Psoas muscle (tissue), 8 donors: ENCODE measurements at places on chromosomes 2 and 18. TPM values are rescaled to one million over a fixed set of nuclear protein-coding genes. Genes with fewer than 3 reads are reported as not detected.
A peak's percentile ranks its signal among the peaks of the same experiment; 100 is the strongest.

SOX11 gene
- 0.02 TPM for total RNA-seq

DNA sequence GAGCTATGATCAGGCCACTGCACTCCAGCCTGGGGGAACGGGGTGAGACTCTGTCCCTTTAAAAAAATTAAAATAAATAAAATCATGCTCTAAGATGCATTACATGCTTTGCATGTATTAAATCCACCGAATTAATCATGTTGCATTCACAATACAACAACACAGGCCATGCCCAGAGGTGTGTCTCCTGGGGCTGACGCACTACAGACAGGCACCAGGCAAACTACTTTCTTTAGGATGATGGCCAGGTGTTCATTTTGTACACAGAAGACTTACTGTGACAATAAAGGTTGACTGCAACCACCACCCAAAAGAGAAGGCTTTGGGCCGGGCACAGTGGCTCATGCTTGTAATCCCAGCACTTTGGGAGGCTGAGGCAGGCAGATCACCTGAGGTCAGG lies 226.8 kb upstream of the PXDN start:
- no peak for DNase-seq

DNA sequence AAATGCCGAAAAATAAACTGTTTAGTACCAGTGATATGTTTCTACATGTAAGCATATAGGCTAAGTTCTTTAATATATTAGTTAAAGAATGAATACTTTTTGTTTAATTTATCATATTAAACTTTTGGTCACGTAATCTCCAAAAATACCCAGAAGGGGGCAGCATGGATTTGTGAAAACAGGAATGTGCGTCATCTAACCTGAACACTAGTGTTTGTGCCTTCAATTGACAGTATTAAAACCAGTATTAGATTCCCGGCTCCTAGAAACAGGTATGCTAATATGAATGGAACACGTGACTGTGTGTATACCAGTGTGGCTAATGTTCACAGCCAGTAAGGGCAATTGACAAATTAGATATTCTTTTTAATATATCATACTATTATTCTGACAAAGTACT lies 51.8 kb downstream of the WDR7 start:
- DNase-seq: no peak

DNA sequence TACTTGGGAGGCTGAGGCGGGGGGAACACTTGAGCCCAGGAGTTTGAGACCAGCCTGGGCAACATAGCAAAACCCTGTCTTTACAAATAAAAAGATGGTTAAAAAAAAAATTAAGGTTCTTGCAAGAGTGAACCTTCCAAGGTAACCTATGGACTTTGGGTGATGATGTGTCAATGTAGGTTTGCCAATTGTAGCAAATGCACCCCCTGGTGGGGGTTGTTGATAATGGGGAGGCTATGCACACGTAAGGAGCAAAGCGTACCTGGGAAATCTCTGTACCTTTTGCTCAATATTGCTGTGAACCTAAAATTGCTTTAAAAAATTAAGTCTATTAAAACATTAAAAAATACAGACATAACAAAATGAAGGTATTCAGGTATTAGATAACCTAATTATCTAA lies 70.4 kb downstream of the CWC22 start:
- no peak for DNase-seq

LRRFIP1 gene
- 94.5 TPM for total RNA-seq

DNA sequence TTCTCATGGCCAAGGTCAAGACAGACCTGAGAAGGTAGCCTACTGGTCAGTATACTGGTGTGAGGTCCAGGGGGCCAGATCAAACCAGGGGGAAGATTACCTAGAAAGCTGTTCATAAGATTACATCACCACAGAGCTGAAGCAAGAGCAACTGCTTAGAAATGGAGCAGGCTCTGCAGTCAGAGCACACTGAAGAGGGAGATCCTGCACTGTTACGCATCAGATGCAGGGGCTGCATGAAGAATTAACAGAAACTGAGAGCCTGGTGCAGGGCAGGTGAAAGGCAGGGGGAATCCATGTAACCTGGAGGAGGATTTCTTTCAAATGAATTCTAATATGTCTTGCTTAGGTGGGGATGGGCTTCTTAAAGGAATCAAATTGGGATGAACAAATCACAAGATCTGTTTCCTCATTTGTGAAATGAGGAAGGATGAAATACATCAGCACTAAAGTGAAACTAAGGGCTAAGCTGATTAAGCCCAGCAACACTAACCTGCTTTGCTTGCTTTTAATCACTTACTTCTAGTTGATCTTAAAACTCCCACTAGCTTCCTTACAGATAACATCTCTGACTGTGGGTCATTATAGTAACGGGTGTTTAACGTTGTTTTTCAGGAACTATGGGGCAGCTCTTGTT lies 74.3 kb upstream of the ADAM23 start:
- no peak for DNase-seq

NT5C1B gene
- total RNA-seq: not detected

SANBR gene
- 3.0 TPM for total RNA-seq

DNA sequence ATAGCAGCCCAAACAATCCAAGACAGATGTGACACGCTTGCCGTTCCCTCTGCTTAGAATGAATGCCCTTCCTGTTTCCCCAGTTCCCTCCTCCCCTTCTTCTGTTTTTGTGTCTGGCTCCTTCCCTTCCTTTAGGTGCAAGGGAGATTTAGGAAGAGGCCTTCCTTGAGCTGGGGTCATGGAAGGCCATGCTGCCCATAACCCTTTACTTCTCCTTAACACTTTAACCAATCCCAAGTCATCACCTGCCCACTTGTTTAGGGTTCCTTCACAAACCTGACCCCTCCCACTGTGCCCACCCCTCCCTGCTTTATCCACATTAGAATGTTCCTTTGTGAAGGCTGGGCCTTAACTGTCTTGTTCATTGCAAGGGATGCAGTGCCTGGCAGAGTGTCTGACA lies 24.9 kb downstream of the TMEM247 start:
- DNase-seq: no peak

SERPINB4 gene
- total RNA-seq: not detected

TDRD15 gene
- not detected for total RNA-seq

- no peak for DNase-seq
These were observed 100.8 kb upstream of the ZSWIM2 start for GRCh38 chr2:186949726-186950256.

GRCh38 chr2:67260343-67261277 lies 136.5 kb upstream of the ETAA1 start:
- DNase-seq: peak; percentile 52

- no peak for DNase-seq
These were observed 53.9 kb upstream of the CTAGE1 start for GRCh38 chr18:22471546-22472131.

LOXHD1 gene
- 0.12 TPM for total RNA-seq

PIEZO2 gene
- 0.20 TPM for total RNA-seq

DNA sequence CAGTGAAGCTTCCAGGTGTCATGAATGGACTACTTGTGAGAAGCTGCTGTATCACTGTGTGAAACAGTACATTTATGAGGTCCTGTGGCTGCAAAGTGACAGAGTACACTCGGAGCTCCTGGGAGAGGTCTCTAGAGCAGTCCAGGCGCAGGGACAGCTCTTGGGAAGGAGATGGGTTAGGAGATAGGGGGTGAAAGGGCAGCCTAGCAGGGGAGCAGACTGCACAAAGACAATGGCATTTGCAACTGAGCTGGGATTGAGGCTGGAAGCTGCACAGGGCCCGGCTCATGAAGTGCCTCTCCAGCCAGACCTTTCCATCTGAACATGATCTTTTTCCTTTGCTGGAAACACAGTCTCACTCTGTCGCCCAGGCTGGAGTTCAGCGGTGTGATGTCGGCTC lies 83.6 kb downstream of the RHOB start:
- no peak for DNase-seq

DNA sequence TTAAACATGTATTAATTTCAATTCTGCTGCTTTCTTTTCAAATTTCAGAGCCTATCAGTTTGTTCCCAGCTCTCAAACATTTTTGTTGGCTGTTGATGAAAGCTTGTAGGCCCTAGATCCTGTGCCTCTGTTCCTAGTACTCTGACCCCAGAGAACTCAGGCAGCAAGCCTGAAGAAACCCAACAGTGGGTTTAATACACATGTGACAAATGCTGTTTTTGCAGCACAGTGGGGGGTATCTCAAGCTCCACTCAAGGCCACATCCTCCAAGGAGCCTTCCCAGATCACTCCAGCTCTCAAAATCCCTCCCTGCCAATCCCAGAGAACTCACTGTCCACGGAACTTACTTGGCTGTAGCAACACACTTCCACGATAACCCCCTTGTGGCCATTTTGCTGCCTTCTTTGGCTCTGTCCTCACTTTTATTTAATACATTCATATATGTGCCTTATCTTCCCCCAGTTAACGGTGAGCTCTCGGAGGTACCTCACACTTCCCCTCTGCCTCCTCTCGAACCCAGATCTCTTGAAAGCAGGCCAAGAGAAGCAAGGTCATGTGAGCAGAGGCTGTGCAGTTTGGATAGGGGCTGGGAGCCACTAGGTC lies 122.4 kb downstream of the TNS1 start:
- no peak for DNase-seq

- DNase-seq: peak; percentile 65
These were observed 148.5 kb downstream of the MGAT5 start for GRCh38 chr2:134402410-134402809.

SNX17 gene
- total RNA-seq: 60.2 TPM

SPP2 gene
- total RNA-seq: not detected
